Osteoblast (primary cell): ENCODE measurements at places on chromosomes 3 and 15. TPM values are rescaled to one million over a fixed set of nuclear protein-coding genes. Genes with fewer than 3 reads are reported as not detected.

GPR87 gene
- not detected in 2 replicates for total RNA-seq

FSTL1 gene
- 1,825 and 2,074 TPM in 2 replicates for total RNA-seq

DUOXA1 gene
- total RNA-seq = 0.29 and 0.36 TPM in 2 replicates

GMNC gene
- under 0.01 and 0.72 TPM in 2 replicates for total RNA-seq

PBRM1 gene
- 96.1 and 100 TPM in 2 replicates for total RNA-seq

ACAP2 gene
- total RNA-seq = 115 and 121 TPM in 2 replicates

ATXN7 gene
- total RNA-seq = 14.4 and 17.0 TPM in 2 replicates

SPINK8 gene
- total RNA-seq = not detected in 2 replicates
